Activated CD8-positive, alpha-beta memory T cell treated with anti-CD3 and anti-CD28 coated beads, Interleukin-2, amount 50 U/mL, for 48 hours (primary cell): ENCODE measurements at places on chromosomes 7 and 10.

GRCh38 chr10:75195035-75195763, 15.4 kb upstream of the VDAC2 start:
- no peak for DNase-seq

GRCh38 chr10:30052062-30052461, 7.3 kb downstream of the JCAD start:
- DNase-seq: no peak

GRCh38 chr10:130461631-130462030, 325.4 kb downstream of the GLRX3 start:
- no peak for DNase-seq

DNA sequence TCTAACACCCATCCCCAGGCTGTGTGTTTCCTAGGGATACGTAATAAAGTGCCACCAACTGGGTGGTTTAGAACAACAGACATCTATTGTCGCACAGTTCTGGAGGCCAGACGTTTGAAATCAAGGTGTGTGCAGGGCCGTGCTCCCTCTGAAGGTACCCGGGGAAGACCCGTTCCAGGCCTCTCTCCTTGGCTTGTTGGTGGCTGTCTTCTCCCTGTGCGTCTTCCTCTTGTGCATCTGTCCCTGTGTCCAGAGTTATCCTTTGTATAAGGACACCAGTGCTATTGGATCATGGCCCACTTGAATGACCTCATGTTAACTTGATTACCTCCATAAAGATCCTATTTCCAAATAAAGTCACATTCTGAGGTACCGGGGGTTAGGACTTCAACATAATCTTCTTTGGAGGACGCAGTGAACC, 15.6 kb downstream of the GRK5 start:
- no peak for DNase-seq

DNA sequence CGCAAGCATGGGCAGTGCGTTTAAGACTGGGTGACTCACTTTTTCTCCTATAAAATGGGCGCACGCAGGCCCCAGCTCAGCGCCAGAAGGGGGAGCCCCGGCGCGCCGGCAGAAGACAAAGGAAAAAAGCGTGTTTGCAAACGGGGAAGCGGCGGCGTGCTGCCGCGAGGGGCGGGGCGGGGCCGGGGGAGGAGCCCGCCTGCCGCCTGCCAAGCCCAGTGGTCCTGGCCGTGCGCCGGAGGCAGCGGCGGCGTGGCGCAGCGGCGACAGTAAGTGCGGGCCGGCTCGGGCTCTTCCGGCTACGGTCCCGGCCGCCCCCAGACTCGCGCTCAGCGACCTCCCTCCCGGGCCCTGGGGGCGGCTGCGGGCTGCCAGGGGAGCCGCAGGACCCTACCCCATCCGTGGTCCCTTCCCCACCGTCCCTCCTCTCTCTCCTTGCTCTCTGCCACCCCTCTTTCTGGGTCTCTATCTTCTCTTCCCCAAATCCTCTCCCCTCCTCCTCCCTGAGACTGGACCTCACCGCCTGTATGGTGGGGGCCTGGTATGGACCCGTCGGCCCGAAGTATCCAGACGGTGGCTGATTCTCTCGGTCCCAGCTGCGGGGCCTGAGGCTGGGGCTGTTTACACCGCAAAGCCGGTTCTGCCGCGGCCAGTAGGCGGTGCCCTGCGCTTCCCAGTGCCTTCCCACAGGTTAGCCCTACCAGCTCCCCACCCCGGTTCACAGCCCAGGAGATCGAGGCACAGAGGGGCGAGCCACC, at the start of gene SLC29A3:
TSS of gene SLC29A3 (plus strand) at position 218 of the 758 bp plus-strand sequence. CDS start at position 269, 51 bp downstream.
- DNase-seq: peak; percentile 90

GRCh38 chr7:15889507-15889906, 203.0 kb upstream of the MEOX2 start:
- no peak for DNase-seq

DNA sequence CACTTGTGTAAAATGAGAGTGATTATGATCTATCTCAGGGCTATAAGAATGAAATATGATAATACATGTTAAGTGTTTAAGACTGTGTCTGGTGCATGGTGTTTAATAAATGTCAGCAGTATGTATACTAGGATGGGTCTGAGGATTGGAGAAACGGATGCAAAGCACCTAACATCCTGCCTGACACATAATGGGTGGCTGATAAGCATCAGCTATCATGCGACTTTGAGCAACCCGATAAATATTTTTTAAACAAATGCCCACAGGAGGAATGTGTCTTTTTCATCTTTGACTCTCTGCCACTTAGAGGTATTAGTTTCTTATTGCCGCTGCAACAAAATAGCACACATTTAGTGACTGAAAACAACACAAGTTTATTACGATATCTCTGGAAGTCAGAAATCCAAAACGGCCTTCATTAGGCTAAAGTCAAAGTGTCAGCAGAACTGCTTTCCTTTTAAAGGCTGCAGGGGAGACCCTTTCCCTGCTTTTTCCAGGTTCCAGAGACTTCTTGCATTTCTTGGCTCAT, 93.2 kb upstream of the ARHGAP21 start:
- no peak for DNase-seq

- no peak for DNase-seq
Measured at GRCh38 chr10:35136263-35136815, 9.7 kb downstream of the CREM start.
